ENCODE measurements at places on chromosomes 12 and 14. TPM values are rescaled to one million over a fixed set of nuclear protein-coding genes. Genes with fewer than 3 reads are reported as not detected.

The CCDC175 gene
- not detected for total RNA-seq

The TMEM117 gene
- 6.2 TPM for total RNA-seq

The OTOGL gene
- under 0.01 TPM for total RNA-seq

The KRT7 gene
- 3.5 TPM for total RNA-seq

The NRL gene
- 0.77 TPM for total RNA-seq

The LARP4 gene
- 33.9 TPM for total RNA-seq

The PRR13 gene
- total RNA-seq = 48.1 TPM

The LYSET gene
- total RNA-seq = 11.6 TPM

The PLBD1 gene
- 5.4 TPM for total RNA-seq

The SPRYD4 gene
- total RNA-seq = 1.7 TPM

The FSCB gene
- not detected for total RNA-seq

The MYBPC1 gene
- total RNA-seq = not detected

The RXYLT1 gene
- 14.9 TPM for total RNA-seq

The IFNG gene
- not detected for total RNA-seq

The MSI1 gene
- total RNA-seq = under 0.01 TPM

The ENDOU gene
- total RNA-seq = 0.17 TPM

The SELPLG gene
- 0.51 TPM for total RNA-seq

The LRIG3 gene
- total RNA-seq = 65.7 TPM

The MYF6 gene
- total RNA-seq = under 0.01 TPM

The CBLN3 gene
- 5.3 TPM for total RNA-seq

The PLEKHG3 gene
- total RNA-seq = 0.17 TPM

The CLEC1B gene
- not detected for total RNA-seq

The CEBPE gene
- total RNA-seq = not detected

The AKAP3 gene
- total RNA-seq = 1.5 TPM

The RNASE3 gene
- total RNA-seq = not detected

The SDR39U1 gene
- total RNA-seq = 9.9 TPM

The IRAK4 gene
- total RNA-seq = 20.0 TPM

The PRH2 gene
- total RNA-seq = not detected

The FOXJ2 gene
- 8.3 TPM for total RNA-seq

The CCDC184 gene
- total RNA-seq = 0.17 TPM

The KCNH3 gene
- total RNA-seq = 0.17 TPM

The C12orf42 gene
- not detected for total RNA-seq

The ABCD2 gene
- 0.33 TPM for total RNA-seq

The MAP1LC3B2 gene
- total RNA-seq = 1.2 TPM

The RNF212B gene
- not detected for total RNA-seq

The EPYC gene
- total RNA-seq = not detected

The TOMM20L gene
- not detected for total RNA-seq

The GARIN6 gene
- total RNA-seq = not detected

The HVCN1 gene
- 7.4 TPM for total RNA-seq

The RD3L gene
- not detected for total RNA-seq

Data from fibroblast of lung (primary cell).